COLO829 (cell line): ENCODE measurements at places on chromosomes 5 and 9.
A peak's percentile ranks its signal among the peaks of the same experiment; 100 is the strongest.

DNA sequence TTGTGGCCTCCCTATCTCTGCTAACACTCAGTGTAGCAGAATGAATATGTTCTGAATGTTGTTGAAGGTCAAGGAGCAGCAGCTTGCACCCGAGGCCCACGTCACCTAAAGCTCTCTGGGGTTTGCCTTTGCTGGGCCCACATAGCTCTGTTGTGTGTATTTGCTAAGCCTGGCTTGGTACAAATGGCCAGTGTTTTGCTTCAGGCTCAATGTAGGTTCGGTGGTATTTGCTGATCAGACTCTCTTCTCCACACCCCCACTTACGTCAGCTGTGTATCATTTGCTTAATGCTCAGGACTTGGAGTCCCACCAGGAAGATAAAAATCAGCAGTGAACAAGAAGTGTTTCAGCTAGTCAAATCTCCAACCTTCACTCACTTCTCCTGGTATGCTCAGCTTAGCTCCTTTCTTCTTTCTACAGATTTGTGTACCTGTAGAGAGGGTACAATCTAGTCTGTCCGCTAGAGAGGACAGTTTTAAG is 4.8 kb upstream of the RFESD start:
- no peak for DNase-seq

DNA sequence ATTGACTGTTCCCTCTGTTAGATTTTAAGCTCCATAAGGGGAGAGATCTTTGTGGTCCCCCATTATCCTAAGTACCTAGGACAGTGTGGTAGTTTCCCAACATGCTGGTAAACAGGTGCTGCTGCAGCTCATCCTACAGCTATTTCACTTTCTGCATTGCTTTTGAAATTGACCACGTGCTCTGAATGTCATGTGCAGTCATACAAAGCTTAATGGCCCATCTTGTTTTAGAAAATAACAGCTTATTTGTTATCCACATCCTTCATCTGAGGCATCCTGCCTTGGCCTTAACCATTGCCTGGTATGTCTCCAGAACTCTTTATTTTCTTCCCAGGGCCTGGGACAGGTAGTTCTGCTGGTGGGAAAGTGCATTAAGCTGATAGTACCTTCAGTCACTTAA is 14.7 kb downstream of the PIK3R1 start:
- DNase-seq = no peak

GRCh38 chr5:56251918-56252553 is 18.9 kb upstream of the ANKRD55 start:
- DNase-seq = no peak

- no peak for DNase-seq
Observed at GRCh38 chr5:98503616-98504015, 269.8 kb upstream of the RGMB start.

DNA sequence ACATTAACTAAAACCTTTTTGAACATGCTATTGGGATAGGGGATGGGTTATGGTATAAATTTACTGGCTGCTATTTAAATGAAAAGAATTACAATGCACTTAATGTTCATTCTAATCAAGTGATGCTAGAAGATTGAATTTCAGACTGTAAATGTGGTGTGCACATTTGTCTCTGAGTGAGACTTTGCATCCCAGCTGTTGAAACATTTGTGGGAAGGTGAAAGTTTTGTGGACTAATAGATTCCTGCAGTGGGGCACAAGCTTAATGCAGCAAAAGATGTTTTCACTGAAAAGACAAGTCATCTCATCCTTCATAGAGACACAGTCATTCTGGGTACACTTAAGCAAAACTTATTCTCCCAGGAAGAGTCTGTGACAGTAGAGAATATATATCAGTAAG is 323.6 kb downstream of the NFIB start:
- no peak for DNase-seq

GRCh38 chr9:38107811-38108304 is 38.8 kb upstream of the SHB start:
- no peak for DNase-seq

GRCh38 chr9:123948286-123948685 is 18.4 kb upstream of the DENND1A start:
- no peak for DNase-seq

DNA sequence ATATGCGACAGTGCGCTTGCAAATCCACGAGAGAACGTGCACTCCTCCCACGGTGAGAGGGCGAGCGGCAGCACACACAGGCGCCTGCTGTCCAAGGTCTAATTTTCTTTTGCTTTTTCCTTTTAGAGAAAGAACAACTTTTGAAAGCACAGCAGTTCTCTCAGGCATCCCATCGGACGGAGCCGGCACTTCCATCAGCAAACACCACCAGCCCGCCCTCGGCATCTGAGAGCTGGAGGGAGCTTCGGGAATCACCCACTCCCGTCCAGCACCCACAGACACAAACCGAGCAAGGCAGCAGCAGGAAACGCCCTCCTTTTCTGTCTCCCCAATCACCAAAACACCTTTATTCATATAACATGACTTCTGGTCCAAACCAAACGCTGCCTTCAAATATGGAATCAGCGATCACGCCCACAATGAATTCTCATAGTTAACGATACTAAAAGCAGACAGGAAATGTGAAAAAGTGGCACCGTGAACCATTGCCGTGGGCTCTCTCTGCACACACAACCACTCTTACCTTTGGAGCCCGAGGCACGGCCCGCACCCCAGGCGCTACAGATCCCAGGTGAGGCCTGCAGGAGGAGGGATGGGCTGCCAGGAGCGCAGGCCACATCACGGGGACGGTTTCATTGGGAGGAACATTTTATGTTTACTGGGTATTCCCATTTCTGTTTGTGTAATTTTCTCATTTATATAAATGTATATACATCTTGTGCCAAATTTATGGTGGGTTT is 14.2 kb downstream of the LPCAT1 start:
- DNase-seq = no peak

DNA sequence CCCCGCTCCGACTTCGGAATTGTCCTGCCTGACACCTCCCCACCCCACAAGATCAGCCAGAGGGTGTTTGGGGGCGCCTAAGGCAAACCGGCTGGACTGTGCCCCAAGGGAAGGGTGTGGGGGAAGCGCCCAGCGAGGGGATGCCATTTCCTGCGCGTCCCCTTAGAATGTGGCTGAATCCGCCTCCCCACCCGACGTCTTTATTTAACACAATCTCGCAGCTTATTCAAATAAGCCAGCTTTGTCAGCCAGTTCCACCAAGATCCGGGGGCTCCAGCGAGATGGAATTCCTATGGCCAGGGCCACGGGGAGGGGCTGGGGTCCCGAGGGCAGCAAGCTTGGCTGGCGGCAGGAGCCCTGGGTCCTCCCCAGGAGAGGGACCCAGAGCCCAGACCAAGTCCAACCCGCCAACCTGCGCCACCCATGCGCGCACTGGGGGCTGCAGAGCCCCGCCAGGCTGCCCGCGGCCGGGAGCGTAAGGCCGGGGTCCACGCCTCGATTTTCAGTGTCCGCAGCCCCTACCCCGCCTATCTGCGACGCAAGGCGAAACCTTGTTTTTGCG is 7.4 kb downstream of the IRX4 start:
- no peak for DNase-seq

GRCh38 chr9:3922846-3923245 is 377.0 kb downstream of the GLIS3 start:
- DNase-seq = no peak

- DNase-seq = no peak
Observed at GRCh38 chr5:129079496-129079895, 15.1 kb upstream of the ISOC1 start.

- no peak for DNase-seq
Observed at GRCh38 chr9:117720555-117720954, 16.4 kb downstream of the TLR4 start.

GRCh38 chr5:56377573-56377972 is 144.4 kb upstream of the ANKRD55 start:
- DNase-seq = no peak

DNA sequence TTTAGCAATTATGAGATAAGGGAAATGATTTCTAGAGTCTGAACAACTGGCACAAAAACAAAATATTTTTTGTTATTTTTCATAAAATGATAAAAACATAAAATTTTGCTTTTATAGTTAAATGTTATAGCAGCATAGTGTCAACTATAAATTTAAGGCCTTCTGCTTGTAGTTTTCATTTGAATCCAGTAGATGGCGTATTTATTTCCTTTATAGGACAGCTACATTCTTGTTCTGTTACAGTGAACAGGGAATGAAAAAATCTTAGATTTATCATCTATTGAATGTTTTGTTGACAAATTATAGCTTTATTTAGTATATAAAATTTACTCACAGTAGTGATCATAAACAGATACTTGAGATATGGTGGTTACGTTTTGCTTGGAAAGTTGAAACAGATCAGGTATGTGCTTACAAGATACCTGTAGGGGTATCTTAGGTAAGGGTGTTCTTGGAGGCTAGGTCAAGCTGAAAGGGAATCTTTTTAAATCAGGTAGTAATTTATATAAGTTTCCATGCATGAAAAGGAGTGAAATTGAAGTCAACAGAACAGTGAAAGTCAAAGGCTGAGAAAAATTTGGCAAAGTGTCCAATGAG is 239.3 kb upstream of the GRIN3A start:
- no peak for DNase-seq

DNA sequence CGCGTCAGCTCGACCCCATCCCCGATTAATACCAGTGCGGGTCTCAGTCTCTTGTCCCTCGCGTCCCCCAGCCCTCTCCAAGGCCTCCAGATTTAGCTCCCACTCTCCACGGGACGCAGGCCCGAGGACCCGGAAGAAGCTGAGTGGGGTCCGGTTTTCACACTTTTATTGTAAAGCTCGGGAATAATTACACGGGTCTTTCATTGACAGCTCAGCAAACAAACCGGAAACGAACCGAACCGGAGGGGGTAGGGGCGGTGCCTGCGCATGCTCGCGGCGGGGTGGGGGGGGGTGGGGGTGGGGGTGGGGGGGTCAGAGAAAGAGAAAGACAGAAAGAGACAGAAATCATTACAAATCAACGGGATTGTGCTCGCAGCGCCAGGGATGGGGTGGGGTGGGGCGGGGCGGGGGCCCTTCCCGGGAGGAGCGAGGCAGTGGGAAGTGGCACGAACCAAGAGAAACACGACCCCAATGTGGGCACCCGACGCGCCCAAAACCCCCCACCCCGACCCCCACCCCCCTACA is 27.9 kb downstream of the PCDH1 start:
- DNase-seq = peak; percentile 65

- no peak for DNase-seq
Observed at GRCh38 chr5:177276886-177277285, 26.6 kb downstream of the RAB24 start.

GRCh38 chr5:375336-375920 is 53.9 kb downstream of the AHRR start:
- DNase-seq = no peak

DNA sequence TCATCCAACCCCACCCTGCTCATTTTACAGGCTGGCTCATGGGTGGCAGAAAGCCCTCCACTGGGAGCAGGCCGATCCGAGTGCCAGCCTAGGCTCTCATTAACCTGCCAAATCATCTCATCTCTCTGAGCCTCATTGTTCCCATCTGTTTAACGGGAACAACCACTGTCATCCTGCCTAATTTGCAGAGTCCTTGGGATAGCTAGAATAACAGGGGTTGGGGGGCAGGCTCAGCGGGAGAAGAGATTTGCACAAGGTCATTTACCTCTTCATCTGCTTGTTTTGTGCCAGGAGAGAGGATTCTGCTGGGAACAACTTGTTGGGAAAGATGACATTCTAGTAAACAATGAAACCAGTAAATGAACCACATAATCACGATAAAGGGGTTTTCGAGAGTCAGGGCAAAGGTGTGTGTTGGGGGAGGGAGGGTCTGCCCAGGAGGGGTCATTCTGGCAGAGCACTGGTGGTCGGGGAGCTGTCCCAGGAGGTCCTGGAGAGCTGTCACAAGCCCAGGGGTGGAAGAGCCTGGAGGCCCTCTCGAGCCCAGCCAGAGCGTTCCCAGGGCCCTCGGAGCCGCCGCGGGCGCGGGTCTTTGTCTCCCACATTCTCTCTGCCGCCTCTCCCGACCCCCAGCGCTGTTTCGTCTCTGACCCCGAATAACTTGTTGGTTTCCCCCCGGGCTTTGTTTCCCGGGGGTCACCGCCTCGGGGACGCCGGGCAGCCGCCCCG is 22.8 kb upstream of the NDST1 start:
- DNase-seq = no peak

- DNase-seq = peak; percentile 69
Observed at GRCh38 chr5:170307575-170308465, 10.2 kb upstream of the LCP2 start.

- DNase-seq = no peak
Observed at GRCh38 chr9:107954312-107954711, 464.7 kb upstream of the KLF4 start.

DNA sequence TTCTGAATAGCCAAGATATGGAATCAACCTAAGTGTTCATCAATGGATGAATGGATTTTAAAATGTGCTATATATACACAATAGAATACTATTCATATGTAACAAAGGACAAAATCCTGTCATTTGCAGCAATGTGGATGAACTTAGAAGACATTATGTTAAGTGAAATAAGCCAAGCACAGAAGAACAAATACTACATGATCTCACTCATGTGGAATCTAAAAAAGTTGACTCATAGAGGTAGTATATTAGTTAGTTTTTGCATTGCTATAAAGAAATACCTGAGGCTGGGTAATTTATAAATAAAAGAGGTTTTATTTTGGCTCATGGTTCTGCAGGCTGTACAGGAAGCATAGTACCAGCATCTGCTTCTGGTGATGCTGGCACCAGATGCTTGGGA is 8.1 kb downstream of the CATSPER3 start:
- DNase-seq = no peak

DNA sequence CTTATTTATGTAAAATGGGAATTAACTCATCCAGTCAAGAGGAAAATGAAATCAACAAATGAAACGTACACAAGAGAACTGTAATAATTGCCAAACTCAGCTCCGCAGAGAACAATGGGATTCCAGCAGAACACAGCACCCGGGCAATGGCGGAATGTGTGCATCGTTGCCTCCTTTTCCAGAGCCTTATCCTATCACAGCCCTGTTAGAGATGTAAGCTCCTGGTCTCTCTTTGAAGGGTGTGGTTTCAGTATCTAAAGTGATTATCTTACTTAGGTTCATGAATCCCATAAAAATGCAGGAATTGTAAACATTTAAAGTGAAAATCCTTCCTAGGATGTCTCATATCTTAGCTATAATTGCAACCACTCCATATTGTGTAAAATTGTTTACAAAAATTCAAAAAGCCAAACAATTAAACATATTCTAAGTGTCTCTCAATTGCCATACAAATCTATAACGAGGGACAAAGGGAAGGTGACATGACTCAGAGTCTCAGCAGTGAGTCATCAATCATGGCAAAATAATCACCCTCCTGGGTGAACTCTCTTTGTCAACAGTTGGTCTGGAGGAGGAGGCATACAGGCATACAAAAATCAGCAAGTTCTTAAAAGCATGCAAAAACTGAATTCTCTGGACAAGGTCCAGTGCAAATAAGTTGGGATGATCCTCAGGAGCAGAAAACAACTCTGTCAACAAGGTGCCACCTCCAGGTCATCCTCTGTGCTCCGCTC is 22.6 kb downstream of the SEMA5A start:
- no peak for DNase-seq

DNA sequence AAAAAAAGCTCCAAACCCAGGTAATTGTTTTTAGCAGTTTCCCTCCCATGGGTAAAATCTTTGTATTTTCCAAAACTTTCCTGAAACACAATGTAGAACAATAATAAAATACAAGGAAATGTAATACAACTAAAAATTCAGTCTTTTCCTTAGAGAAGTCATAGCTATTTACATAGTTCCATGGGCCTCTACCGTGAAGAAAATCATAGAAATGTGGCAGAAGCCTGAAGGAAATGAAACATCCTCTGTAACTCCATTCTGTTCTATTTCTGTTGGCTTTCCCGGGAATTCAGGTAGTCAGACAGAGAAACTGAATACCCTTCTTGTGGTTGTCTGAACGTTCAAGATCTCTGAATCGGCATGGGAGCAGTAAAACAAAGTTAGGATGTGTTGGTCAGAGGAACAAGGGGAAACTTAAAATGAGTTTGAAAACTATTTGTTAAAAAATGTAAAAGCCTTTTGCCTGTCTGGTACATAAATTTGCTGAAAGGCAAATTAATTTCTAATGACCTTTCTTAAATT is 202.4 kb upstream of the ZNF608 start:
- peak; percentile 11 for DNase-seq
